Bronchus fibroblast of lung (primary cell): ENCODE measurements at places on chromosomes 7 and 10. TPM values are rescaled to one million over a fixed set of nuclear protein-coding genes. Genes with fewer than 3 reads are reported as not detected.

TFR2 gene
- 0.17 and 0.30 TPM in 2 replicates for total RNA-seq

TMEM236 gene
- total RNA-seq, result not detected in 2 replicates

CAV1 gene
- 569 and 638 TPM in 2 replicates for total RNA-seq

FAM131B gene
- 0.84 and 1.0 TPM in 2 replicates for total RNA-seq

PTF1A gene
- not detected in 2 replicates for total RNA-seq
